Coronary artery (tissue), 2 donors: ENCODE measurements at places on chromosomes 2 and 18.

DNA sequence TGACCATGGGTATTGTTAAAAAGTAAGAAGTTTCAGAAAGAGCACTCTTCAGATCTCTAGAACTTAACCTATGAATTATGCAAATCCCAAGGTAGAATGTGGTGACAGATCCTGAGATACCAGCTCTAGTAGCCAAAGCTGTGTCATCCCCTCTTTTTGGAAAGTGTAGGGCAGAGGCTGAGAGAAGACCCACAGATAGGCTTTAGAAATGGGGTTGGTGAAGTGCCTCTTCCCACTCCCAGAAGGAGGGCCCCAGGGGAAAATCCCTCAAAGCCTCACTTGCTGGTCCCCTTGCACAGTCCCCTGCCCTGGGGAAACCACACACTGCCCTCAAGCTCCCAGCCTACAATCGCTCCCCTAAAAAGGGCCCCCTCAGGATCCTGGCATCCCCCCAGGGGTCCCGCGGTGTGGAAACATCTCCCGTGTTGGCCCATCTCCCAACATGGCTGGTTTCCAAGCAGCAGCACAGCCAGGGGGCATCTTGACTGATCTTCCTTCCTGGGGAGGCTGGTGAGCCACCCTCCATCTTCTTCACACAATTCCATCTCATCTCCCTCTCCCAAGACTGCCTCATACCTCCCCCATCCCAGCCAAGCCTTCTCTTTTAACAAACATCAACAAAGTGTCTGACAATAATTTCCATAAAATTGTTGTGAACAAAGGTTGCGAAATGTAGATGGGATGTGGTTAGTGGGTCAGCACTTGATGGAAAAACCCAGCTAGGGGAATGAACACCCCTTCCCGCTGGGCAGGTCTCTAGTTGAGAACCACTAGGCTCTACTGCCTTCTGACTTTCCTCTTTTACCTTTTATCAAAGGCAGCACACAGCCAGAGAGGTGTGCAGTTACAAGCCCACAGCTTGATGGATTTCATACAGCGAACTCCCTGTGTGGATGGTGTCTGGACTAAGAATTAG lies 25.1 kb downstream of the MAL start:
- DNase-seq: no peak

DNA sequence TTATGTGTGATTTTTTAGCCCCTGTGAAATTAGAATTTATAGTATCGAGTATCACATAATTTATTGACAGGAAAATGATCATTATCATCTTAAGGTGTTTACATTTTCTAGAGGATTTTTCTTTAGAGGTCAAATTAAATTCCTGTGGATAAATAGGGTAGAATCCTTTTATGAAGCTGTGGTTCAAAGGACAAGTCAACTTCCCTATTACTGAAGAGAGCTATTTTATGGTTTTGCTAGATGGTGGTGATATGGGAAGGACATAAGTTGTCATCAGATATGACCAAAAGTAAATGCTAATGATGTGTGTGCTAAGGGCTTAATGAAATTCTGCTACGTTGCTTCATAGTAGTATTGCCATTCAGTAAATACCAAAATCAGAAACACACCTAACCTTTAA lies 80.1 kb downstream of the EML4 start:
- no peak for DNase-seq

DNA sequence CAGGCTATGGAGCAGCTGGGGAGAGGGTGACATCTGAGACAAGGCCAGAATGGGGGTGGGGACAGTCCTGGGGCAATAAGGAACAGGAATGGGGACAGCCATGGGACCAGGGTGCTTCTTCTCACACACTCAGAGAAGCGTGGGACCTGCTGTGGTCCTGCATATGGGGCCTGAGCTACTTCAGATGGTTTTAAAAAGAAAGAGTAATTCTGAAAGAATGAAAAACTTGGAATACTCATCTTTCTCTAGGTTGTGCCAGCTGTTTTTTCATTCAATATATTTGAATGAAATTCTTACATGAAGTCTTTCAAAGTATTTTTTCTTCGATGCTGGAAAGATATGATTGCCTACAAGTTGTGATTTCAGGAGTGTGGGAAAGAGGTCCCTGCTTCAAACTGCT lies 227.5 kb upstream of the APCDD1 start:
- no peak for DNase-seq

DNA sequence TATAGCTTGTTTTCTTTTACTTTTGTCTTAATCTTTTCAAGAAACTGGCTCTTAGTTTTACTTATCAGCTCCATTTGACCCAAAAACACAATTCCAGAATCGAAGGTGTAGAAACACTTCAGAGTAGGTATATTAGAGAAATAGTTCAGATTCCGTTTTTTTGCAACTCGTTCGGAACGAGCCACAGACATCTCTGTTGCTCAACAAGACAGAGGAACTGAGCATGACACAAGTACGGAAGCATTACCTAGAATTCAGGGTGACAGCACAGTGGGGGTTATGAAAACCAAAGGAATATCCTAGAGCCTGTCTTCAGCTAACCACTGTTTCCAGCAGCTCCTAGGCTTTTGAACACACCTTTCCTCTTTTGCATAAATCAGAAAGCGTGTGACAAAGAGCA lies 5.0 kb downstream of the HRH4 start:
- no peak for DNase-seq

GRCh38 chr18:51337406-51337805 lies 139.9 kb upstream of the MEX3C start:
- DNase-seq: no peak

GRCh38 chr2:88753833-88754584 lies 62.5 kb downstream of the RPIA start:
- DNase-seq: no peak

- no peak for DNase-seq
Measured at GRCh38 chr2:33788044-33788443, 188.9 kb upstream of the FAM98A start.

- no peak for DNase-seq
Measured at GRCh38 chr18:5851998-5852397, 43.3 kb downstream of the TMEM200C start.

DNA sequence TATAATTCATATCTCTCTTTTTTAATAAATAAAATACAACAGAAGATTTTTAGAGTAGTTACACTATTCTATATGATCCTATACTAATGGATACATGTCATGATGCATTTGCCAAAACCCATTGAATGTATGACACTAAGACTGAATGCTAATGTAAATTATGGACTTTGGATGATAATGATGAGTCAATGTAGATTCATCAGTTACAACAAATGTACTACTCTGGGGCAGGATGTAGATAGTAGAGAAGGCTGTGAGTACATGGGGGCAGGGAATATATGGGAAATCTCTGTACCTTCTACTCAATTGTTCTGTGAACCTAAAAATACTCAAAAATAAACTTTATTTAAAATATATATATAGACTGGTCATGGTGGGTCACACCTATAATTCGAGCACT lies 45.6 kb upstream of the NEDD4L start:
- DNase-seq: no peak

DNA sequence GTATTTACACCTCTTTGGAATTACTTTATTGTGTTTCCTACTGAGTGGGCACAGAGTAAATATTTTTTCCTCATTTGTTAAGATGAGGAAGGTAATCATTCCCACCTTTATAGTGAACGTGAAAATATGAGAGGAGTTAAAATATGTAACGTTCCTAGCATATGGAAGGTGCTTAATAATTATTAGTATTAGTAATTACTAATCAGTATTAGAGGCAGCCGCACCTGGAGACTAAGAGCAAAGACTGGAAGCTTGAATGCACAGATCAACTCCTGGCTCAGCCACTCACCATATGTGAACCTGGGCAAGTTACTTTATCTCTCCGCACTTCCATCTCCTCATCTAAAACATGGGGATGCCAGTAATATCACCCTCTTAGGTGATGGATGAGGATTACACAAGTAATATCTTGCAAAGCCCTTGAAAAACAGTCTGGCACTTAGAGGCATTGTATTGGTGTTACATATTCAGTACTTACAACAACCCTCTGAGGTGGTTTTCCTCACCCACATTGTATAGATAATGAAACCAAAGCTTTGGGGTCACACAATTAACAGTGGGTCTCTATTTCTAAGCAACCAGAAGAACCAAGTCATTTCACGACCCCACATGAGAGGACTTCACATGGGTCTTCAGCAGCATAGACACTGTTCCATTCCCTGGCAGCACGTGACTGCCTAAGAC lies 100.3 kb upstream of the KCTD1 start:
- DNase-seq: no peak

GRCh38 chr18:6362559-6363129 lies 52.1 kb downstream of the L3MBTL4 start:
- DNase-seq: no peak

DNA sequence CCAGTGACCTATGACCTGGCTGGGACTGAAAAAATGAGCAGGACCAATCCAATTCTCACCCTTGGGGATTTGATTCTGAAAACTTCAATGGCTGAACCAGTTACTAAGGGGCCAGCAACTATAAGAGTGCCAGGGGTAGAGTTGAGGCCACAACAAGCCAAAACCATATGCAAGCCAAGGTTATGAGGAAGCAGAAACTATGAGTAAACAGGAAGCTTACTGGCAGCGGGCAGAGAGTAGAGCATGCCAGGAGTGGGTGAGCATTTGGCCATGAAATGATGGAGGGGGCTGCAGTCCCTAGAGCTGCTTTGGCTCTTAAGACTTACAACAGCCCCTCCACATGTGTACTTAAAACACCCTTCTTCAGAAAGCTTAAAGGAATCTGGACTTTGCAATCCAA lies 82.4 kb downstream of the RBMS1 start:
- DNase-seq: no peak

DNA sequence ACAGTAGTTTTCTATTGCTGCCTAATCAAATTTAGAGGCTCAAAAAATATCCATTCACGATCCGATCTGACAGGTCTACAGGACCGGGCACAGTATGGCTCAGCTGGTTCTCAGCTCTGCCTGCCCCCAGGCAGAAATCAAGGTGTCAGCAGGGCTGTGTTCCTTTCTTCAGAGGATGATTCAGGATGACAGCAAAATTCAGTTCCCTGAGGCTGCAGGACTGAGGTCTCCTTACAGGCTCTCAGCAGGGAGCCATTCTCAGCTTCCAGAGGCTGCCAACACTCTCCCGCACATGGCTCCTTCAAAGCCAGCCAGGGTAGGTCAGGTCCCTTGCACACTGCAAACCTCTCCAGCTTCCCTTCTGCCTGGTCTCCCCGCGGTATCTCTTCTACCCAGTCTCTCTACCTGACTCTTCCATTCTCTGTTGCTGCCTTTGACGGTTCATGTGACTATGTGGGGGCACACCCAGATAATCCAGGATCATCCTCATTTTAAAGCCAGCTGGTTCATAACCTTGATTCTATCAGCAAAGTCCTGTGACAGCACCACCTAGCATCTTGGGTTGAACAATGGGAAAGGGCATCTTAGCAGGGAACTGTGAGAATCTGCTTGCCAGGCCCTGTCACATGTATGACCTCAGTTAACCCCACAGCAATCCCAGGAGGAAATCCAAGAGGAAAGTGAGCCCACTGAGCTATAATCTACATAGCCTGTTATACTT lies 50.4 kb downstream of the UXS1 start:
- no peak for DNase-seq

GRCh38 chr2:72898585-72898906 lies 11.3 kb downstream of the SPR start:
- DNase-seq: no peak

GRCh38 chr2:218149848-218150440 lies 16.8 kb downstream of the CXCR1 start:
- no peak for DNase-seq

- DNase-seq: no peak
Measured at GRCh38 chr2:219531639-219532377, 11.8 kb downstream of the CHPF start.

- DNase-seq: no peak
Measured at GRCh38 chr2:105766300-105766866, 21.7 kb downstream of the NCK2 start.

DNA sequence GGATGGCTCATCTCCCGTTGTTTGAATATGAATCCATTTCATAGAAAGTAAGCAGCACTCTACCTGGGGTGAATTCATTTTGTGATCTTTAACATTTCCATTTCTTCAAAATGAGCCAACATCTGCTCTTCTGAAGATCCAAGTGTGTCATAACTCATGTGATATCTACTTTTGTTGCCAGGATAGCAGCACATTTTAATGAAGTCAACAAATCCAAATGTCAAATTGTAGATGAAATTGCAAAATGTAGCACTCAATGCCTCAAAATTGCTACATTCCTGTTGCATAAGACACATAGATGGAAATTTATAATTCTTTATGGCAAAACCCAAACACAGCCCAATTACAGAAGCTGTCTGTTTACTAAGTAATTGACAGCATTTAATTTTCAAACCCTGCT lies 360.7 kb downstream of the TMX3 start:
- DNase-seq: no peak

DNA sequence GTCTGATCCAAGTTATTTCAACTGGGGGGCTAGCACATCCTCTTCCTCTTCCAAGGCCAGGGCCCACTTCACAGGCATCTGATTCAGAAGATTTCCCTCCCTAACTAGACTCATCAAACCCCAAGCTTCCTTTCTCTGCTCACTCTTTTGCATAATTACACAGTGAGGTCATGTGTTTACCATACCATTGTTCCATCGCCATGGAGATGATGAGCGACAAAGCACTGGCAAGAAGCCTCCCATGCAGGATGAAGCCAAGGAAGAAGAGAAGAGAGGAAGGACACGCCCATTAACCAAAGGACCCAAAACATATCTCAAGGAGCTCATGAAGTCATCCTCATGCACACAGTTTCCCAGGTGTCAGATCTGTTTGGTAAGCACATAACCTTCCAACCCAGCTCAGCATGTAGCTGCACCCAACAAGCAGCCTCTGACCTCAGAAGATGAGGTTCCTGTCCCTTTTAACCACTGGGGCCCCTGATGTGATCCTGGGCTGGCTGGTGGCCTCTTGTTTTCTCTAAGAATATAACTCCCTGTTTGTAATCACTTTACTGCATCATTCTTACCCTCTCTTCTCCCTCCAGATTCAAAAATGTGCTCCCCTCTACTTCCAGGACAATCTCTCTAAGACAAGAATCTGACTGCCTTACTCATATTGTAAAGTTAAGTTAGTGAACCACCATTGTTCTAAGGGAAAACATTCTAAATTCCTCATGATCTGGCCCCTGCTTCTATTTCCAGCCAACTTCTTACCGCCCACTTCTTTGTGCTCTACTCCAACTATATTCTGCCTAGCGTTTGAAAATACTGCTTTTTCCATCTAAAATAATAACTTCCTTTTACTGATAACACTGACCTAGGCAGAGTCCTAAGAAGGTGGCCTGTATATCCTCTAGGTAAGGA lies 190.1 kb downstream of the TTC32 start:
- DNase-seq: no peak
